ENCODE measurements at places on chromosomes 16 and 17. TPM values are rescaled to one million over a fixed set of nuclear protein-coding genes. Genes with fewer than 3 reads are reported as not detected.

Gene TELO2
- 63.8 TPM for total RNA-seq

Gene DLG4
- 5.3 TPM for total RNA-seq

Gene MC1R
- 4.1 TPM for total RNA-seq

Gene MMP25
- total RNA-seq = 34.0 TPM

Gene IL17C
- total RNA-seq = 0.29 TPM

DNA sequence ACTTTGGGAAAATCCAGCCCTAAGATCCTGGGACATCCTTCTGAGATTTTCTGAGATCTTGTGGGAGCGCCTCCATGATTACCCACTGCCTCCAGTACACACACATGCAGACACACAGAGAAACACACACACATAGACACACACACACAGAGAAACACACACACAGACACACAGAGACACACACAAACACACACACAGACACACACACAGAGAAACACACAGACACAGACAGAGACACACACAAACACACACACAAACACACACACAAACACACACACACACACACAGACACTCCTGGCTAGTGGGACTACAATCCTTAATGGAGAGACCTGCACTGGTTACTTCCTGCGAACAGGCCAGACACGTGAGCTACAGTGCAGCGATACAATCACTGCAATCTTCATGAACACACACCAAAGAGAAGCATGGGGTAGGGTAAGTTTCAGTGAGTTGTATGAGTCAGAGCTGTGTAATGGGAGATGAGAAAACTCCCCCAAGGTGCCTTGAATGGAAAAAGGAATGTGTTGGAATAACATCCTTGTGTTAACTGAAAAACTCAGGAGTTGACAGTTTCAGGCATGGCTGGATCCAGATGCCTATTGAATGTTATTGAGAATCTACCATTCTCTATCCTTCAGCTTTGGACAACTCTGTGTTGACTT, 79.5 kb downstream of the SLC6A2 start:
- H3K36me3 ChIP-seq = no peaks in the 10 kb centered on the region
- H3K4me1 ChIP-seq = no peaks in the 10 kb centered on the region
- peaks cover 26% of the 10 kb centered on the region for H3K27me3 ChIP-seq
- no peak overlapping the region for H3K4me3 ChIP-seq
- H3K27ac ChIP-seq = no peak overlapping the region

DNA sequence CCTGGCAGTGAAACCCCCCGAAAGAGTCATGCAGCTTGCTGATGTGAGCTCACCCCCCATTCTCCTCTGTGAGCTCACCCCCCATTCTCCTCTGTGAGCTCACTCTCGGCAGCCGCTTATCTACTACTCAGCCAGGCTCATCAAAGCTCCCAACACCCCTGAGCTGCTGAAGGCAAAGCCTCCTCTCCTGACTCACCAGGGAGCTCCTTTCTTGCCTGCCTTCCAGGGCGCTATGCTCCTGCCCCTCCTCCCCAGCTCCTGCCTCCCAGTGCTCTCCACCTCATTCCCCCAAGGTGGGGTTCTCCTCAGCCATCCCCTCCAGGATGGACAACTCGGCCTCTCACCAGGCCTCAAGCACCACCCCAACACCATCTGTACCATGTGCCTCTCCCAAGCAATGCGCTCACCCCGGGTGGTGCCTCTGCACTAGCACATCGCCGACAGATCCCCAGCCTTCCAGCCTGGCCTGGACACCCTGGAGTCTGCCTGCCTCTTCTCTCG, 27.7 kb upstream of the FAAP100 start:
- no peak overlapping the region for H3K27ac ChIP-seq
- H3K36me3 ChIP-seq = peaks cover 24% of the 10 kb centered on the region
- H3K27me3 ChIP-seq = no peaks in the 10 kb centered on the region
- DNase-seq = no peak

DNA sequence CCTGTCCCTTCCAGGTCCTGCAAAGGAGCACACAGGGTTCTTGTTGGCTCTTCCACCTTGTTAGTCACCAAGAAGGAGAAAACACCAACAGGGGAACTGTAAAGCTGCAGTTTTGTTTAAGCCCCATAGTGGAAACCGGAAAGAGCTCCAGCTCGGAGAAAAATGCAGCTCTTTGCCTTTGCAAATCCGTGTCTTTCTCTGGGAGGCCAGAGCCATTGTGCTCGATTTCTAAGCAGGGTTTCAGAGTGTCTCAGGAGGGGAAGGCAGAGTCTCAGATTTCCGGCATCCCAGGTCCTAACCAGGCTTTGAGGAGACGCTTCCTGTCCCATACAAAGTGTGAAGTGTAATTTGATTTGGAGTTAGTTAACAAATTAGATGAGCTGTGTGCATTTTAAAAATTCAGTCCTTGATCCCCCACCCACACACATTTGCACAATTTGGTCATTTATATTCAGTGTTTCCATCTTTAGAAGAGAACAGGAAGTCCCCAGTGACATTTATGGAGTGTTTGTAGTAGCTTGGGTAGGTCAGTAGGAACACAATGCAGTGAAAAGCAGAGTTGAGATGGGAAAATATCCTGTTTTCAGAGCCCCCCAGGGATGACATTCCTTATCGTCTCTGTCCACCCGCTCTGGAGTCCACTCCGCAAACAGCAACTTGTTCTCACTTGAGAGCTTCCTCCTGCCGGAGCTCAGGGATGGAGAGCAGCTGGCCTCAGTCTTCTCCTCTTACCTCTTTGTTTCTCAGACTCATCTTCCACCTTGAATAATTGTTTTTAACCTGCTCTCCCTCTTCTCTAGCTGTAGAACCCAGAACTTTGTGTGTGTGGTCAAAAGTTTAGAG, 331.9 kb downstream of the SEC14L1 start:
- DNase-seq = no peak
- peak overlapping the region; percentile 20 for H3K4me3 ChIP-seq

DNA sequence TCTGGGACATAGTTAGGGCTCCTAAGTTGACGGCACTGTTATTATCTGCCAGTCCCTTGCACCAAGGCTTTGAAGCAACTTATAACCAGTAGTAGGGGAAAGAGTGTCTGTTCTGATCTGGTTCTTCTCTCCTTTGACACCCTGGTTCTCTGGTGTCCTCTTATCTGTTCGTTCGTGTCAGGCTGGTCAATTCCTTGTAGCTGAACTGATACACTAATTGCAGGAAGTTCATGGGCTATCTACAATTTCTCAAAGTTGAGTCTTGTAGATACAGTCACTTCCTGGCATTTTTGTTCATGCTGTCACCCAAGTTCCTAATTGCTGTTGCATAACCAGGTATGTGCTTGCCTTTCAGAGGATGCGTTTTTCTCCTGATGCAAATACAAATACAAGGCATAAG, 17.3 kb upstream of the MYO1D start:
- no peak for DNase-seq
- H3K4me3 ChIP-seq = no peak overlapping the region
- H3K27me3 ChIP-seq = peaks cover 16% of the 10 kb centered on the region
- H3K4me1 ChIP-seq = peaks cover 2% of the 10 kb centered on the region
- H3K36me3 ChIP-seq = no peaks in the 10 kb centered on the region

DNA sequence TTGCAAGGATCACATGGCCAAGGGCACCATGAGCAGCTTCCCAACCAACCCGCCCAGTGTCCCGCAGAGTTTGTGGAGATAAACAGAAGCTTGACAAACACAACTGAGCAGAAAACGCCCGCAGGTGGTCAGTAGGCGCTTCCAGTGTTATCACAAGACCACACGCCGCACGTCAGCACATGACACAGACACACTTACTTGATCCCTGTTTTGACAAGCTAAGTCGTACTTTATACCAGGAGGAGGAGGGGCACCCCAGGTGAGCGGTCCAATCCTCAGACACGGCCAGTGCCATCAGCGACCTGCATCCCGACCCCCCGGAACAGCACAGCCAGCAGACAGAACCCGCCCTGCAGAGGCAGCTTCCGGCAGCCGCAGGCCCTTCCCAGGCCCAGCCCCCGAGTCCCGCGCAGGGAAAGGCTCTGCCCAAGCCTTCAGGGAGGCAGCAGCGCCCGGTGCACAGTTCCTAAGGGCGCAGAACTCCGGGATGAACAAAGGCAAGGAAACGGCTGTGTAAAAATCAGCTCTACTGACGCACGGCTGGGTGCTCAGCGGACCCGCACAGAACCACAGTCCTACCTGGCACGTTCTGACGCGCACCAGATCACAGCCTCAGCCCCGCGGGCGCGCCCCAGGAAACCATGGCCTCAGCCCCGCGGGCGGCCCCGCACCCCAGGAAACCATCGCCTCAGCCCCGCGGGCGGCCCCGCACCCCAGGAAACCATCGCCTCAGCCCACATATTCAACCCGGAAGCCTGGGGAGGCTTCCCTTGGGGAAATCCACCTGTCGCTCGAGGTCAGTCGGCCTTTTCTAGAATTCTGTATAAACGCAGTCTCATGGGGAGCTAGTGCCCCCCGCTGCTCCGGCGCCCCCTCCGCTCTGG, 27.8 kb downstream of the AXIN1 start:
- H3K4me3 ChIP-seq = peak overlapping the region; percentile 0
- DNase-seq = peak; percentile 63

- DNase-seq = no peak
- H3K4me3 ChIP-seq = no peak overlapping the region
- peaks cover 55% of the 10 kb centered on the region for H3K36me3 ChIP-seq
- no peaks in the 10 kb centered on the region for H3K4me1 ChIP-seq
- no peaks in the 10 kb centered on the region for H3K27me3 ChIP-seq
- H3K27ac ChIP-seq = no peak overlapping the region
These were observed 18.1 kb downstream of the EFTUD2 start for GRCh38 chr17:44881145-44881544.

- no peak for DNase-seq
- no peaks in the 10 kb centered on the region for H3K27me3 ChIP-seq
- no peak overlapping the region for H3K4me3 ChIP-seq
- H3K4me1 ChIP-seq = no peaks in the 10 kb centered on the region
- peaks cover 1% of the 10 kb centered on the region for H3K36me3 ChIP-seq
- H3K27ac ChIP-seq = no peak overlapping the region
These were observed 42.8 kb downstream of the COG7 start for GRCh38 chr16:23410176-23410575.

DNA sequence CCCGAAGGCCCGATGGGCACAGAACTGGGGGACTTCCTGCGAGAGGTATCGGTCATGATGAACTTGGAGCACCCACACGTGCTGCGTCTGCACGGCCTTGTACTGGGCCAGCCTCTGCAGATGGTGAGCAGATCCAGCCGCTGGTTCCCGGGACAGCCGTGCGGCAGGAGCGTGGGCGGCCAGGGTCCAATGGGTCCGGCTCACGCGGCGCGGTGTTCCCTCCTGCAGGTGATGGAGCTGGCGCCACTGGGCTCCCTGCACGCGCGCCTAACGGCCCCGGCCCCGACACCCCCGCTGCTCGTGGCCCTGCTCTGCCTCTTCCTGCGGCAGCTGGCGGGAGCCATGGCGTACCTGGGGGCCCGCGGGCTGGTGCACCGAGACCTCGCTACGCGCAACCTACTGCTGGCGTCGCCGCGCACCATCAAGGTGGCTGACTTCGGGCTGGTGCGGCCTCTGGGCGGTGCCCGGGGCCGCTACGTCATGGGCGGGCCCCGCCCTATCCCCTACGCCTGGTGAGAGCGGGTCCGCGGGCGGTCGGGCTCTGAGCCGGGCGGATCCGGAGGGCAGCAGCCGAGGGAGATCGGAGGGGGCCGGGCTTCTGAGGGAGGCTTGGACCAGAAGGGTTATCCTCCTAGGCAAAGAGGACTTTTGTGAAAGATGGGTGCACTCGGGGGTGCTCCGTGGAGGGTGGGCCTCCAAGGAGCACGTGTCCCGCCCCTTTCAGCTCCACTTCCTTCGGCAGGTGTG, 3.0 kb downstream of the TNK1 start:
- H3K27me3 ChIP-seq = peaks cover 33% of the 10 kb centered on the region
- peak overlapping the region; percentile 68 for H3K27ac ChIP-seq
- peak; percentile 81 for DNase-seq
- peak overlapping the region; percentile 72 for H3K4me3 ChIP-seq
- H3K4me1 ChIP-seq = peaks cover 7% of the 10 kb centered on the region

DNA sequence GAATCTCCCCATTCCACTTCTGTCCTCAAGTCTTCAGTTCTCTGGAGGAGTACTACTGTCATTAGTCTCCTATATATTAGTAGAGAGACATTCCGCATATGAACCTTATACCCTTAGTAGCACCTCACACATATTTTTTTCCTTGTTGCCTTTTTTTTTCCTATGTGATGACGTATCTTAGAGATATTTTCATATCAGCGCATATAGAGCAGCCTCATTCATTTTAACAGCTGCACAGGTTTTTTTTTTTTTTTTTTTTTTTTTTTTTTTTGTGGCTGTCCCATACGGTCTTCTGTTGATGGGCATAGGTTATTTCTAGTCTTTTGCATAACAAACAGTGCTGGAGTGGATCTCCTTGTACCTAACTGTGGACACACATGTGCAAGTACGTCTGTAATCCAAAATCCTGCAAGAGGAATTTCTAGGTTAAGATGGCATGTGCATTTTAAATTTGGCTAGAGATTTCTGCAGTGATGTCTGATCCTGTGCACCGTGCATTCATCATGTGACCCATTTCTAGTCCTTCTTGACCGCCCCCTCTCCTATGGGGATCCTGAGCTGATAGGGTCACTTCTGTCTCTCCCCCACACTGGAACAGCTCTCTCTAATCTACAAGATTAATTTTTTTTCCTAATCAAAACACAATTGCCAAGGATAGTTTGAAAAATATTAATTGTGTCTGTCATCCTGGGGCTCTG, 64.8 kb downstream of the PRKCB start:
- no peak overlapping the region for H3K4me3 ChIP-seq
- peaks cover 47% of the 10 kb centered on the region for H3K4me1 ChIP-seq
- no peaks in the 10 kb centered on the region for H3K27me3 ChIP-seq
- H3K36me3 ChIP-seq = peaks cover 21% of the 10 kb centered on the region

- H3K4me1 ChIP-seq = no peaks in the 10 kb centered on the region
- H3K27ac ChIP-seq = no peak overlapping the region
- H3K4me3 ChIP-seq = no peak overlapping the region
- no peaks in the 10 kb centered on the region for H3K36me3 ChIP-seq
These were observed 150.9 kb downstream of the HS3ST3B1 start for GRCh38 chr17:14451729-14452191.

DNA sequence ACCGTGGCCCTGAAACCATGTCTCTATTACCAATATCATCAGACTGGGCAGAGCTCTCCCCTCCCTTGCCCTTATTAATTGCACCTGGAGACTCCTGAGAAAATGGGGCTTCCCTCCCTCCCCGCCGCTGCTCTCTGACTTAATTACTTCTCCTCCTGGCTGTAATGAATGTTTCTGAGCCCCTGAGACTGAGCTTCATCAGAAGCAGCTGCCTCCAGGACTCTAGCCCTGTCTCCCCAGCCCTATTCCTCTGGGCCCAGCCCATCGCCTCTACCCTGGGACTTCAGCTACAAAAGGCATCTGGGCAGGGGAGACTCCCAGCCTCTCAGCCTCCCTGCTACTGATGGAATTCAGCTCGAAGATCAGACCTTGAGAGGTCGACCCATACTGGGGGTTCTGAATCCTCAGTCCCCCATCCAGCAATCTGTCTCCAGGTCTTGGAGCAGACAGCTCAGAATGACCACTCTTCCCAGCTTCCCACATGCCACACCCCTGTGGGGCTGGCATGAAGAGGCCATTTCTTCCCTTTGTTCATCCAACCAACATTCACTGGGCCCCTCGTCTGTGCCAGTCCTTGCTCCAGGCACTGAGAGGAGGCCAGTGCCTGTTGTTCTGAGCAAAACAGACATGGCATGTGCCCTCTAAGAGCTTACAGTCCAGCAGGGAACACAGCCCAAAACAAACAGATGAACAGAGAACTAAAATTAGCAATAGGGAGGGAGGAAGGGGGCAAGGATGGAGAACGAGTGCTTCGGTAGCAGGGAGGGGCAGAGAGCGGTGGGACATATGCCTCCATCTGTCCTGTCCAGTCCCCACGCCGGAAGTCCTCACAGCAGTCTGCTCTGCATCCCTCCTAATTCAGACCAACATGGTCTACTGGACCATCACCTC, 17.0 kb upstream of the NAGS start:
- peaks cover 51% of the 10 kb centered on the region for H3K27me3 ChIP-seq
- peaks cover 15% of the 10 kb centered on the region for H3K4me1 ChIP-seq
- H3K27ac ChIP-seq = no peak overlapping the region
- H3K36me3 ChIP-seq = no peaks in the 10 kb centered on the region
- no peak for DNase-seq

Data from activated CD8-positive, alpha-beta memory T cell treated with anti-CD3 and anti-CD28 coated beads, Interleukin-2, amount 10 ng/mL, durations not matched to agents 7 days and 5 days (primary cell).